ENCODE measurements at places on chromosomes 6 and 20.

DNA sequence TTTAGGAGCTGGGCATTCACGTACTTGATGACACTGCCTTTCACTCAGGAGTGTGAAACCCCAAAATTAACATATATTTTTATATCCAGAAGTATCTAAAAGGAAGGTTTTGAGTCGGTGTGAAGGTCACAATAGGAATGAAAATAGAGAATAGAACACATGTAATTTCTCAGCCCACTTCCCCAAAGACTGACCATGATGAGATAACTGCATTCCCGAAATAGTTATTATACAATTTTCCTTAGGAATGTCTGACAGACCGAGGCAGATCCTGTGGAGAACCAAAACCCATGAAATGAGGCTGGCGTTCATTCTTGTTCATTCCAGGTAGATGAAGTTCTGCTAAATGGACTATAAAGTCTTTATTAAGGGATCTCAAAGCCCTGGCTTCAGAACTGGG lies 10.3 kb downstream of the NSFL1C start:
- no peak for DNase-seq

DNA sequence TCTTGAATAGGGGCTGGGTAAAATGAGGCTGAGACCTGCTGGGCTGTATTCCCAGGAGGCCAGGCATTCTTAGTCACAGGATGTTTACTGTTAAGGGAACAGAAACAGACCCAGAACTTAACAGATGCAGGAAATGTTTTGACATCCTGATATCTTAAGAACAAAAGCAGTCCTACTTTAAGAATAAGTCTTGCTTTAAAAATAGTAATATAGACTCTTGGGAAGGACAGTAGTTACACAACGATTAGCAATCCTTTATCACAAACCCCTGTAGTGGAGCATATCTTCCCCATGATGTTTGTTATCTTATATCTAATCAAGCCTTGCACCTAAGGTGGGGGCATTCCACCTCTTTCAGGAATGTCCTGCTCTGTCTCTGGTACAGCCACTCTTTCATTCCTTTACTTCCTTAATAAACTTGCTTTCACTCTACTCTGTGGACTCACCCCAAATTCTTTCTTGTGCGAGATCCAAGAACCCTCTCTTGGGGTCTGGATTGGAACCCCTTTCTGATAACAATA lies 493.7 kb upstream of the SULF2 start:
- DNase-seq: no peak

DNA sequence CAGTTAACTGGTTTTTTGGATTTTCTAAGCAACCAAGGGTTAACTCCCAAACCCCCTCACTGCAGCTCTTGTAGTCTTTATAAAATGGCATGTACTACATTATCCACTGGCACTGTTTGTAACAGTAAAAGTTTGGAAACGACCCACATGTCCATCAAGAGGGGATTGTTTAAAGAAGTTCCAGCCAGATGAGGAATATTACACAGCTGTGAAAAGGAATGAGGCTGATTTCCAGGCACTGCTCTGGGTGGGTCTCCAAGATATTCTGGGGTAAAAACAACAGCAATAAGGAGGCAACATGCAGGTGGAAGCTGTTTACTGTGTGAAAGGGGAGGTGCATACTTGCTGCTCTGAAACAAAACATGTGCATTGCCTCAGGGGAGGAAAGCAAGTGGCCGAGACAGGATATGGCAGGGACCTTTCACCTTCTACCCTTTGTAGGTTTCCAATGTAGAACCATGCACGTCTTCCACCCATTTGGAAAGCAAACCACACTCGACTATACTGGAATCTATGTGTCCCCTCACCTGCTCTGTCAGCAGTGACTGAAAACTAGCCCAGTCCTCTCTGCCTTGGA lies 51.9 kb downstream of the GRM4 start:
- no peak for DNase-seq

GRCh38 chr20:17661121-17661744 lies 20.8 kb downstream of the RRBP1 start:
- DNase-seq: no peak

DNA sequence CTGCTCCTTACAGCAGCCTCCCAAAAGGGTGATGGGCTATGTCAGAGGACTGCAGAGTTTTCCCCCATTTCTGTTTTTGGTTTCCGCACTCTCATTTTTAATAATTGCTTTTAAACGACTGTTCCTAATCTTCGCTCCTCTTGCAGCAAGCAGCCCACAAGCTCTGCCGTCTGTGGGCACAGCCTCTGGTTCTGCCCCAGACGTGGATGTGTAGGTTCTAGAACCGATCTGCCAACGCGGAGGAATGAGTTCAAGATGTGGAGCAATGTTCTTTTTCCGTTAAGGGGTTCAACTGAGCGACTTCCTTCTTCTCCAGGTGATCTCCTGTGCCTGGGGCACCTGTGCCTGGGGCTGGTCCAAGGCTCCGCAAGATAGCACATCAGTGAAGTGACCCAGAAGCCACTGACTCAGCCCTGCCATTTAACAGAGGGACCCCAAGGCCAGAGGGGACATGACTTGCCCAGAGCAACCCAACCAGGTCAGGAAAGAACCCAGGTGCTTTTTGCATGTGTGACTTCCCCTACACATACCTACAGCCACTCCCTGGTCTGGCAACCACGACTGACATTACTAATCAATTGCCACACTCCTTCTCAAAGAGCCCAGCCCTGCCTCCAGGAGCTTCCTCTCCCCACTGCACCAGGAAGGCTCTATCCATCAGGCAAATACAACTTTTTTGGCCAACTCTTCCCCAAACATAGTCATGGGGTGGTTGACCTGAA lies 22.7 kb downstream of the PMEPA1 start:
- no peak for DNase-seq

DNA sequence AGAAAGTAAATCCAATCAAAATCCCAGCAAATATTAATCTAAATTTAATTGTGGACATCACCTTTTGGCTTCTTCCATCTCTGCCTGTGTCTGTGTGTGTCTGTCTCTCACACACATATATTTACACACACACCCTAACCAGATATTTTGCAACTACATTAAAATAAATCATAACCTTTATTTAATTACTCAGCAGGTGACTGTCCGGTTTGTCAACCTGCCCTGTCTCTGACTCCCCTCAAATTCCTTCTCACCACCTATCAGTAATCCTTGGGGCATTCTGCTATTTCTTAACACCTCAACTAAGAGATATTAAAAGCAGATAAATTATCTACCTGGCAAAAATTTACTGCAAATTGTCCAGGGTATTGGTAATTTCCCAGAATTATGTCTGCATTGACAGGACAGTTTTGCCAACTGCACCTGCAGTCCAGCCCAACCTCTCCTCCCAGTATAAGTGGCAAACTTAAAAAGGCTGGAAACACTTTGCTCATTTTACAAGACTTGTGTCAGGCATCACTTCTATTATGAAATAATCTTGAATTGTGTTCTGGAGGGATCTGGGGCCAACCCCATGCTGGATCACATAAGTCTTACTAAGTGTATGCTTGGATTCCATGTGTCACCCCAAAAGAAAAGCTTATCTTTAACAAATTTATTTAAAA lies 216.1 kb downstream of the GMDS start:
- no peak for DNase-seq

DNA sequence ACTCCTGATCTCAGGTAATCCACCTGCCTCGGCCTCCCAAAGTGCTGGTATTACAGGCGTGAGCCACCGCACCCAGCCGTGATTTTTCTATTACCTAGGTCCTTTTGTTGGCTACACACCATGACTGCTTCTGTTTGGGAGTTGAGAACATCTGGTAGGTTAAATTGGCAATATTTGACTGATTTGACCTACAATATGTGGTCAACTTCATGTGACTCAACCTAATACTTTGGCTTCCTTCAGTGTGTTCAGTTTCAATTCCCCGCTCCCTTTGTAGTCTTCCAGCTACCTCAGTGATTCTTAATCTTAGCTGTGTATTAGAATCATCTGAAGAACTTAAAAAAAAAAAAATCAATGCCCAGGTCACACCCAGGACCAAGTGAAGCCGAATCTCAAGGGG lies 47.4 kb downstream of the MYB start:
- no peak for DNase-seq

DNA sequence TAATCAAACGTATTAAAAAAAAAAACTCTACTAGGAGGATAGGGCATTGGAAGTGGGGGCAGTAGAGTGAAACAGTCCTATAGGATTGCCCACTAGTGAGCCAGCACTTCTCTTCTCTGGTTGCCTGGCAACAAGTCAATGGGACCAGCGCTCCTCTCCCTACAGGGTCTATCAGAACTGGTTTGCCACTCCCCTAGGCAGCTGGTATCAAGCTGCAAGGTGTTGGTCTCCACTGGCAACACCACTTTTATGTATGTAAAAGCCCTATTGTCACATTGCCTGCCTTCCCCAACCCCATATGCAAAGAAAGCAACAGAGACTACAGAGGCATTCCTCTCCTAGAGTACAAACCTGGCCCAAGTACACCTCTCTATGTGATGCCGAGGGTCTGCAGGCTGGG lies 166.9 kb upstream of the MCHR2 start:
- no peak for DNase-seq

- DNase-seq: peak; percentile 97
Measured at GRCh38 chr20:35454881-35455609, at the start of gene CEP250. CEP250 (plus strand) TSS chr20:35455598; CDS start chr20:35462368, 6,770 bp downstream.

- no peak for DNase-seq
Measured at GRCh38 chr6:583116-583515, 73.8 kb downstream of the HUS1B start.

- DNase-seq: no peak
Measured at GRCh38 chr20:63002511-63002910, 4.3 kb downstream of the BHLHE23 start.

DNA sequence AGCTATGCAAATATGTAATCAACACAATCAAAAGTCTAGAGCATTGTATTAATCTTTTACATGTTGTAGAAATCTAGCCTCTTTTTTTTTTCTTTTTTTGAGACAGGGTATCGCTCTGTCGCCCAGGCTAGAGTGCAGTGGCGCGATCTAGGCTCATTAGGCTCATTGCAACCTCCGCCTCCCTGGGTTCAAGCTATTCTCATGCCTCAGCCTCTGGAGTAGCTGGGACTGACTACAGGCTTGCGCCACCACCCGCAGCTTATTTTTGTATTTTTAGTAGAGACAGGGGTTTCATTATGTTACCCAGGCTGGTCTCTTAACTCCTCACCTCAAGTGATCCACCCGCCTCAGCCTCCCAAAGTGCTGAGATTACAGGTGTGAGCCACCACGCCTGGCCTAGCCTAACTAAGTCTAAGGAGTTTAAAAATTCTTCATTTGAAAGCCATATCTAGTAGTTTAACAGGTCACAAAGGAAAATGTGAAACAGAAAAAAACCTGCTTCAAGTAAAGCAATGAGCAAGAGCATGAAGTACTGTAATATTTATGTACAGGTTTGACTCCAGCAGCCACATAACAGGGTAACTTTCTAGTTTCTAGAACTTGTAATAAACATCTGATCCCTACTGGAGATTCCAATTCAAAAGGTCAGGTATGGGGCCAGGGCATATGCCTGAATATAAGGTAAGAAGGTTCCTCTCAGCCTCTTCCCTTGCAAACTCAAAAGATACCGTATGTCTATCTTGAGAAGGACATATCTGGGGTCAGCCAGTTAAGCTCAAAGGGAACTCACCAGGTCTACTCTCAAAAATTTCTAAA lies 4.4 kb downstream of the CPNE1 start:
- no peak for DNase-seq

DNA sequence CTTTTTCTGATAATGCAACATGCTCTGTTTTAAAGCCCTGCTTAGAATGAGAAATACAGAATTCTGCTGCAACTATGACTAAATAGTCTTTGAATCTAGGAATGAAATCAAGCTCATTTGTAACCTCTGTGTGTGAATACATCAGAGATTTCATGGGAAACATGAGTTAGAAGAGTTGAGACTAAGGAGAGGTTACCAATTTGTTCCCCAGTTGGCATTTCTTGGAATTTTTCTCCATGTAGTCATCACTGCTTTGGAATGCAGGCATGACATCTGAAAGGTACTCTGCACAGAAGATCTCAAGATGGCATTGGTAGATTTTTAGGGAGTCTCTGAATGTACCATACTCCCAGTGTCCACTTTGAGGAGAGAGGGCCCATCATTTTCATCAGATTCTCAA lies 237.2 kb downstream of the TFAP2A start:
- DNase-seq: no peak

Measured in MM.1S (cell line).